Activated T-helper 2 cell treated with anti-CD3 and anti-CD28 coated beads, Interferon-gamma antibody, Interleukin-2, Interleukin-4, amounts not matched to agents 10 μg/mL and 5 μg/mL and 100 μg/mL, durations not matched to agents 14 hours and 24 hours and 36 hours (primary cell): ENCODE measurements at places on chromosomes 16 and 17. TPM values are rescaled to one million over a fixed set of nuclear protein-coding genes. Genes with fewer than 3 reads are reported as not detected.

Gene LRRC37A
- total RNA-seq, result 2.1 and 2.9 TPM in 2 replicates

Gene HYDIN
- total RNA-seq, result not detected in 2 replicates

Gene CACNG3
- total RNA-seq, result not detected in 2 replicates

Gene ABCC3
- total RNA-seq, result not detected in 2 replicates

Gene MGAT5B
- total RNA-seq, result 0.55 TPM in 2 replicates

Gene CTRB1
- not detected in 2 replicates for total RNA-seq

Gene TMEM235
- total RNA-seq, result not detected in 2 replicates

Gene CCL2
- total RNA-seq, result not detected in 2 replicates

Gene GP1BA
- not detected in 2 replicates for total RNA-seq

Gene EVPLL
- not detected in 2 replicates for total RNA-seq

Gene SLC25A11
- 91.4 and 103 TPM in 2 replicates for total RNA-seq

Gene ABCA6
- not detected in 2 replicates for total RNA-seq

Gene KRT40
- not detected in 2 replicates for total RNA-seq

Gene NT5M
- total RNA-seq, result 8.1 and 9.5 TPM in 2 replicates

Gene SOX15
- total RNA-seq, result 0.21 and 0.60 TPM in 2 replicates

Gene TNP2
- total RNA-seq, result not detected in 2 replicates

Gene TXNL4B
- 16.5 and 17.1 TPM in 2 replicates for total RNA-seq

Gene G6PC1
- not detected in 2 replicates for total RNA-seq

Gene CLDN6
- total RNA-seq, result not detected in 2 replicates

Gene MYH13
- total RNA-seq, result not detected in 2 replicates

Gene MYH8
- not detected in 2 replicates for total RNA-seq

Gene TP53TG3D
- not detected in 2 replicates for total RNA-seq

Gene CFAP97D1
- not detected in 2 replicates for total RNA-seq

Gene TERB1
- 0.34 TPM in 1 of 2 replicates, not detected in the other for total RNA-seq

Gene SMIM36
- not detected in 2 replicates for total RNA-seq

Gene TAT
- total RNA-seq, result not detected in 2 replicates

Gene MILR1
- total RNA-seq, result 0.16 and 0.46 TPM in 2 replicates

Gene TSPAN10
- total RNA-seq, result 0.30 and 0.44 TPM in 2 replicates

Gene MAF
- total RNA-seq, result 73.6 and 74.2 TPM in 2 replicates

Gene ABCA10
- total RNA-seq, result 0.07 and 0.23 TPM in 2 replicates

Gene PRR35
- not detected in 2 replicates for total RNA-seq

Gene RTN4RL1
- total RNA-seq, result 0.25 and 0.51 TPM in 2 replicates

Gene VTN
- total RNA-seq, result 0.23 and 0.50 TPM in 2 replicates

Gene CASKIN1
- 0.48 and 1.0 TPM in 2 replicates for total RNA-seq

Gene GALR2
- 10.7 and 14.5 TPM in 2 replicates for total RNA-seq

Gene ITGA2B
- 1.5 and 2.7 TPM in 2 replicates for total RNA-seq

Gene OGFOD3
- total RNA-seq, result 29.1 and 30.5 TPM in 2 replicates

Gene ZG16B
- 7.7 and 8.6 TPM in 2 replicates for total RNA-seq

Gene SLC6A2
- total RNA-seq, result not detected in 2 replicates

Gene TBC1D3
- not detected in 2 replicates for total RNA-seq

Gene GPR179
- not detected in 2 replicates for total RNA-seq

Gene AANAT
- 0.18 TPM in 1 of 2 replicates, not detected in the other for total RNA-seq

Gene CCL22
- total RNA-seq, result 32.5 and 34.3 TPM in 2 replicates

Gene ACSM2A
- 3.8 and 4.6 TPM in 2 replicates for total RNA-seq

Gene KCNH6
- total RNA-seq, result not detected in 2 replicates

Gene CCL4L2
- 1.3 and 1.9 TPM in 2 replicates for total RNA-seq

Gene SSH2
- 39.2 and 44.2 TPM in 2 replicates for total RNA-seq

Gene STUB1
- 84.1 and 91.2 TPM in 2 replicates for total RNA-seq

Gene SPATA22
- not detected in 2 replicates for total RNA-seq

Gene WNK4
- total RNA-seq, result 0.16 and 0.28 TPM in 2 replicates

Gene CLEC3A
- not detected in 2 replicates for total RNA-seq

Gene PRSS53
- total RNA-seq, result 4.8 and 5.1 TPM in 2 replicates

Gene HBM
- total RNA-seq, result not detected in 2 replicates

Gene ABCA8
- total RNA-seq, result not detected in 2 replicates

Gene TPSD1
- total RNA-seq, result not detected in 2 replicates

Gene HBQ1
- 0.39 and 0.62 TPM in 2 replicates for total RNA-seq

Gene SLC16A13
- 15.8 and 17.4 TPM in 2 replicates for total RNA-seq
